Fibroblast of skin of back (primary cell): ENCODE measurements at places on chromosomes 4 and X.

GRCh38 chr4:7381890-7382633 is 52.7 kb downstream of the PSAPL1 start:
- no peak for DNase-seq

- peak; percentile 44 for DNase-seq
These were observed at the start of gene C4orf36 for GRCh38 chr4:86891762-86892635. C4orf36 (minus strand) TSS chr4:86892422; CDS start chr4:86891520, 902 bp downstream.

GRCh38 chrX:84501798-84502628 is at the start of gene HDX:
HDX (minus strand) TSS chrX:84502453; CDS start chrX:84475397, 27,056 bp downstream.
- peak; percentile 86 for DNase-seq

GRCh38 chr4:142615324-142615665 is 230.8 kb downstream of the INPP4B start:
- peak; percentile 58 for DNase-seq

DNA sequence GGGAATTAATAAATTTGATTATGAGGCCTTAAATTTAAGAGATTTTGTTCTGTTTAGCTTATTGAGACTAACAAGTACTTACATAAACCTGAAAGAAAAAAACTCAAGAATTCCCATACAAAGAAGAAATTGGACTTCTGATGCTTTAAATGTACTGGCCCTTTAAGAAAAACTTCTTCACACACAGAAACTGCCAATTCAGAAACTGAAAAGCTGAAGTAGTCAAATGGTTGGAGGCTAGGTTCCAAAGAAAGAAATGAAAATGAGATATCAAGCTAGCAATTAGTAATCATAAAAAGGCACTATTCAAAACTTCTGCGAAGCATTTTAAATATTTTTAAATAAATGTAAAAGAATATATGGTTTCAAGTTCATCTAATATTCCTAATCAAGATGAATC is 151.3 kb downstream of the THOC2 start:
- DNase-seq = no peak
